ENCODE measurements at places on chromosomes 13 and 19.
A peak's percentile ranks its signal among the peaks of the same experiment; 100 is the strongest.

GRCh38 chr19:29753934-29754305 lies 38.9 kb upstream of the C19orf12 start:
- no peak for DNase-seq
- H3K27ac ChIP-seq = no peak overlapping the region
- no peak overlapping the region for H3K4me3 ChIP-seq
- peaks cover 13% of the 10 kb centered on the region for H3K27me3 ChIP-seq
- H3K36me3 ChIP-seq = no peaks in the 10 kb centered on the region
- H3K4me1 ChIP-seq = no peaks in the 10 kb centered on the region

DNA sequence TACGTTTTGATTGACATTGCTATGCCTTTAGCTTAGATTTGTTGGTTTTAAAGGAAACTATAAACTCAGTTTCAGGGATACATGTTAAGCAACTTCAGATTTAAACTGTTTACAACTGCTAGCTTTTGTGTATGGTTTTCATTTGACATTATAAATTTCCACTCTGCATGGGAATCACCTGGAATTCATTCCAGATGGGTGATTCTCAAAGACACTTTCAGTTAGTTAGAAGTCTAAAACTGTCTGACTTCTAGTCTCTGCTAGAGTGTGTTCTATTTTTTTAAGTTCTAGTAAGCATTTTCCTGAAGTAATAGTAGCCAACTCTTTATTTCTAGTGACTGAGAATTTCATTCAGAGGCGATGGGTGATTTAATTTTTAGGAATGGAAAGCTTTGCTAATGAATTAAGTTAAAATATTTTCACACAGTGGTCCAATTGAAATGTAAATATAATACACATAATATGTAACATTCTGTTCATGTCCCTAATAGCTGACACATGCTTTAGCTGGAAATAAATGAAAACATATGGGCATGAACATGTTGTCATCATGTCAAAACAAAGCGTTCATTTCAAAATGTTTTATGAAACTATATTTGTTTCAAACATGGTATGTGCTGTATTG lies 58.3 kb upstream of the CSNK1A1L start:
- no peaks in the 10 kb centered on the region for H3K27me3 ChIP-seq
- DNase-seq = no peak
- no peaks in the 10 kb centered on the region for H3K36me3 ChIP-seq
- H3K4me1 ChIP-seq = no peaks in the 10 kb centered on the region
- no peak overlapping the region for H3K4me3 ChIP-seq
- no peak overlapping the region for H3K27ac ChIP-seq

DNA sequence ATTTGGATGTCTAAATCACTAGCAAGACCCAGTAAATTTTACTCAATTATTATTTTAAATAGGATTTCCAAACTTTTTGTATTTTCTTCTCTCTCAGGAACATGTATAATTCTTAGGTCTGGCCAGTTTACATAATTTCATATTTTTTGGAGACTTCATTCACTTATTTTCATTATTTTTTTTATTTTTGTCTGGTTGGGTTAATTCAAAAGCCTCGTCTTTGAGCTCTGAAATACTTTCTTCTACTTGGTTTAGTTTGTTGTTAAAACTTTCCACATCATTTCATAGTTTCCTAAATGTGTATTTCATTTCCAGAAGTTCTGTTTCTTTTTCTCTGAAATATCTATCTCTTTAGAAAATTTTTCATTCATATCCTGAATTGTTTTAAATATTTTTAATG lies 322.9 kb upstream of the SPRY2 start:
- no peaks in the 10 kb centered on the region for H3K4me1 ChIP-seq
- H3K27me3 ChIP-seq = no peaks in the 10 kb centered on the region
- no peak for DNase-seq
- H3K36me3 ChIP-seq = no peaks in the 10 kb centered on the region
- no peak overlapping the region for H3K27ac ChIP-seq

DNA sequence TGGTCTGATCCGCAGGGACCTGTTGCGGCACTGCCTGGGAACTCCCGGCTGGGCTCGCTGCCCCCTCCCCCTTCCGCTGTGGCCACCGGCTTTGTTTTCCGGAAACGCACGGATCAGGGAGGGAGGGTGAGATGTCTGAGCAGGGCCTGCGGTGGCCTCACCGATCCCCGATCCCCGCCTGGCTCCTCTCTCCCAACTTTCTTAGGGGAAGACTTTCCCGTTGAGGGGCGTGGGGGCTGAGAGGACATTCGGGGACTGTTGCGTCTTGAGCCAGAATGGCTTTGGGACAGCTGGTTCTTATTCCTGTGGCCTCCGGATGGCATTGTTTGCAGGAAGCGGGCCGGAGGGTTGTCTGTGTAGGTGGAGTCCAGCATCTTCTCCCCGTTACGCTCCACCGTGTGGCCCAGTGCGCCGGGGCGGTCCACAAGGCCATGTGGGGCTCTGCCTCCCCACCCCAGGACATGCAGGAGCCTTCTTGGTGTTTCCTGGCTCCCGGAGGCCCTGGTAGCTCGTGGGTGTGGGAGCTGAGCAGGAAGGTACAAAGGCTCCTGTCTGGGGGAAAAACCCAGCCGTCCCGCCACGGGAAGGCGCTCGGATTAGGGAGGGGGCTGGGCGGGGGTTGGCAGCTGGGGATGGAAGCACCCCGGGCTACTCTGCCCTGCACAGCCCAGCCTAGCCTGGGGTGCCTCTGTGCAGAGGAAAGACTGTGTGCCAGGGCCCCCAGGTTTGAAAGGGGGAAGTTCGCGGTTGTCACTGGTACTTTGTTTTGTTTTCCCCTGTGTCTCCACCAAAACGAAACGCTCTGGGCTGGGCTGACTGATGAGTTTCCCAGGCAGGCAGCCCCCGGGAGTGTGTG lies 1.3 kb downstream of the CSNK1G2 start:
- no peaks in the 10 kb centered on the region for H3K36me3 ChIP-seq
- H3K4me3 ChIP-seq = peak overlapping the region; percentile 70
- H3K4me1 ChIP-seq = peaks cover 19% of the 10 kb centered on the region
- no peaks in the 10 kb centered on the region for H3K27me3 ChIP-seq
- DNase-seq = peak; percentile 73

DNA sequence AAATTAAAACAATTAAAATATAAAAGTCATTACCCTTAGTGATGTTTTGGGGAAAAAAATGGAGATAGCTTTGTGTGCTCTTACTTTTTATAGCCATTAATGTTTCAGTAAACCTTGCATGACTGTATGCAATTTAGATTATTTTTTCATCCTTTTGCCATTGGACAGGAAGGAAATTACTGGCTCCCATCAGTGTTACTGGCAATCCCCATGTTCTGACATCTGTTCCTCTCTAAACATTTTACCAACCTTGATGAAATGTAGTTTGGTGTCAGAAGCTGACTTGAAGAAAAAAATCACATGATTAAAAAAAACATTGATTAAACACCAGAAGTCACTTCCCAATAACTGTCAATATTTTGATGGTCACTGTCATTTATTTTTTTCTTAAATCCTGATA lies 52.3 kb upstream of the ZNF536 start:
- H3K27ac ChIP-seq = no peak overlapping the region
- no peak for DNase-seq
- H3K27me3 ChIP-seq = no peaks in the 10 kb centered on the region
- no peaks in the 10 kb centered on the region for H3K36me3 ChIP-seq

- H3K27me3 ChIP-seq = no peaks in the 10 kb centered on the region
- H3K4me3 ChIP-seq = no peak overlapping the region
- H3K36me3 ChIP-seq = no peaks in the 10 kb centered on the region
- H3K4me1 ChIP-seq = no peaks in the 10 kb centered on the region
- no peak for DNase-seq
Measured at GRCh38 chr13:67554286-67554685, 324.1 kb upstream of the PCDH9 start.

DNA sequence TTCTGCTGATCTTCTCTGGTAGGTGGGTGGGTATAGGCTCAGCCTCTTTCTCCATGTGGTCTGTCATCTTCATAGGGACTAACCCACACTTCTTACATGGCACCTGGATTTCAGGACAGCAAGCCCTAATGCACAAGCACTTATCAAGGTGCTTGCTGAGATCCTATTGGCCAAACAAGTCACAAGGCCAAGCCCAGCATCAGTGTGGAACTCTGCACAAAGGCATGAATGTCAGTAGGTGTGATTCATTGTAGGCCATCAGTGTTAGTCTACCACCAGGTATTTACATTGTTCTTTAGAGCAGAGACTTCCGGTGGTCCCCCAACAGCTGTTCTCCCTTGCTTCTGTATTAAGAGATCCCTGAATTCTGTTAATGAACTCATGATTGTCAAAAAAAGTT lies 8.3 kb upstream of the RB1 start:
- DNase-seq = no peak
- H3K27ac ChIP-seq = no peak overlapping the region
- no peaks in the 10 kb centered on the region for H3K27me3 ChIP-seq
- H3K36me3 ChIP-seq = no peaks in the 10 kb centered on the region

GRCh38 chr19:30784850-30785457 lies 412.8 kb downstream of the ZNF536 start:
- no peaks in the 10 kb centered on the region for H3K4me1 ChIP-seq
- no peak overlapping the region for H3K4me3 ChIP-seq
- peaks cover 18% of the 10 kb centered on the region for H3K27me3 ChIP-seq
- DNase-seq = peak; percentile 10
- H3K36me3 ChIP-seq = no peaks in the 10 kb centered on the region

DNA sequence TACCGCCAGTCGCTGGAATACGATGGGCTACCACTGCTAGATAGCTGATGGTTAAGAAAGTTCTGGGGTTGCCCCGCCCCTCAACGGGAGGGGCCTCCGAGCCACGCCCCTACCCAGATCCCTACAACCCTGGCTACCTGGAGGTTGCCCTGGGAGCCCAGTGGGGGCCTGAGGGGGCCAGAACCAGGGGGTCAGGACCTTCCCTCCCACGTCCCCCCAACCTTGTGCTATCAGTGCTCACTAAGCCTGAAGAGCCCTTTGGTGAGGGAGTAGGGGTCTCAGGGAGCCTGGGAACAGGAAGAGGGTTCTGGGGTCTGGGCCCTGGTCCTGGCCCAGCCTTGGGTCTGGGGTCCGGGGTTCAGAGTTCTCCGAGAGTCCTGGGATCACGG lies 8.9 kb downstream of the OCEL1 start:
- peak overlapping the region; percentile 83 for H3K4me3 ChIP-seq
- peak; percentile 28 for DNase-seq
- H3K27me3 ChIP-seq = peaks cover 2% of the 10 kb centered on the region
- peaks cover 3% of the 10 kb centered on the region for H3K36me3 ChIP-seq
- peaks cover 6% of the 10 kb centered on the region for H3K4me1 ChIP-seq
- no peak overlapping the region for H3K27ac ChIP-seq

DNA sequence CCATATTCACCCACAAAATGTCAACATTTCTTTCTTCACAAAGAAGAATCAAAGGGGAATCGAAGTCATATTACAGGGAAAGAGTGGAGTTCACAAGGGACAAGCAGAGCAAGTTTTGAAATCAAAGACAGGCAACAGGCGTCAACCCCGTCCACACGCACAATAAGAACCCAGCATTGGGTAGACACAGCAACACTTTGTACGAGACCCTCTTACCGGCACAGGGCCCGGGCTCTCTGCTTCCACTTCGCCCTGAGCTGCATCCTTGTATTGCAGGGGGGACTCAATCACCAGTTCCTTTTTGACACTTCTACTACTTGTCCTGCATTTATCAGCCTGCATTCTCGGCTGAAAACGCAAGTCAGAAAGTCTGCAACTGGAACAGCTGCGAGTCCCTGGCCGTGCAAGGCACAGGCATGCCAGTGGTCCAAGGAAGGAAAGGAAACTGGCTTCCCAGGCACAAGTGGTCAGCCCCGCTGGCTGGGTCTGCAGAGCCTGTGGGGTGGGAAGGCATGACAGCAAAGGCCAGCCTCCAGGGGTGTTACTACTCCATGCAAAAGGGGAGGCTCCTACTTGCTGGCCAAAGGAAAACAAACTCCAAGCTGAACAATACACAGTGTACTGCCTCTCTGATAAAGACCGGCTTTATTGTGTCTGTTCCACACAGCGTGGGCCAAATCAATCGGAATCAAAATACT lies at the start of gene DOCK9:
DOCK9 (minus strand) TSS at position 497 of the 698 bp plus-strand sequence; CDS start at position 342, 155 bp downstream.
- H3K27ac ChIP-seq = no peak within 1 kb of the TSS
- H3K27me3 ChIP-seq = no peaks in the 10 kb centered on the region
- H3K36me3 ChIP-seq = no peaks in the 10 kb centered on the region

GRCh38 chr19:47027586-47028088 lies 8.0 kb downstream of the NPAS1 start:
- no peaks in the 10 kb centered on the region for H3K36me3 ChIP-seq
- DNase-seq = no peak
- no peak overlapping the region for H3K4me3 ChIP-seq
